Aorta (tissue), 5 donors: ENCODE measurements at places on chromosomes 12 and 14. TPM values are rescaled to one million over a fixed set of nuclear protein-coding genes. Genes with fewer than 3 reads are reported as not detected.

Gene PLD4
- total RNA-seq = 1.7 TPM

Gene DDN
- not detected for total RNA-seq

Gene GDF11
- 9.4 TPM for total RNA-seq

Gene C14orf39
- total RNA-seq = not detected

Gene NEUROD4
- total RNA-seq = not detected

Gene KRT75
- total RNA-seq = not detected

Gene TOMM20L
- not detected for total RNA-seq

Gene OTX2
- not detected for total RNA-seq

- peak; percentile 74 for DNase-seq
Observed at GRCh38 chr12:50103767-50104321, at the start of gene GPD1. Gene GPD1, plus strand, starts transcription at chr12:50104008. Its CDS starts 43 bp downstream, at chr12:50104051.

- DNase-seq = no peak
Observed at GRCh38 chr12:111249018-111249370, 119.9 kb downstream of the PHETA1 start.

GRCh38 chr14:73324533-73324932 lies 87.2 kb downstream of the PAPLN start:
- no peak for DNase-seq

GRCh38 chr14:76957224-76957891 lies 71.2 kb downstream of the IRF2BPL start:
- DNase-seq = no peak

- DNase-seq = no peak
Observed at GRCh38 chr12:62640910-62641448, 174.4 kb downstream of the MON2 start.

DNA sequence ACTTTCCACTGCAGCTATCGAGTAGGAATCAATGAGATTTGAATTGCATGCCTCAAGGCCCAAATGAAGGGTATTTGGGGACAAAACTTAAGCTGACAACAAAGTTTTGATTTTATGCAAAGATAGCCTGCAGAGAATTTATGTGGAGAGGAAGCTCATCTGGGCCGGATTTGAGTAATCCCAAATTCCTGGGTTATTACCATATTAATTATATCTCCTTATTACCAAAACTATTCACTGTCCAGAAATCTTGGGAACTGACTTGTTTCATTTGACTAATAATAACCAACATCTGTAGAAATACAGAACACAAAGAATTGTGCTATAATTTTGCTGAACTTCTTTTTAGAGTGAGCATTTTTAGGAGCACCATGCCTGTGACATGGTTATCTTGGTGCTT lies 70.4 kb downstream of the KITLG start:
- no peak for DNase-seq

DNA sequence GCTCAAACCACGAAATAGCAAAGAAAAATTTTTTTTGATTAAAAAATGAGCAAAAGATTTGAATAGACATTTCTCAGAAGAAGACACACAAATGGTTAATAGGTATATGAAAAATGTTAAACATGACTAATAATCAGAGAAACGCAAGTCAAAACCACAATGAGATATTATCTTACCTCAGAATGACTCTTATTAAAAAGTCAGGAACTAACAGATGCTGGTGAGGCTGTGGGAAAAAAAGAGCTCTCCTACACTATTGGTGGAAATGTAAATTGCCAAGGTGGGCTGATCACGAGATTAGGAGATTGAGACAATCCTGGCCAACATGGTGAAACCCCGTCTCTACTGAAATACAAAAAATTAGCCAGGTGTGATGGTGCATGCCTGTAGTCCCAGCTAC lies 315.5 kb upstream of the FLRT2 start:
- DNase-seq = no peak

DNA sequence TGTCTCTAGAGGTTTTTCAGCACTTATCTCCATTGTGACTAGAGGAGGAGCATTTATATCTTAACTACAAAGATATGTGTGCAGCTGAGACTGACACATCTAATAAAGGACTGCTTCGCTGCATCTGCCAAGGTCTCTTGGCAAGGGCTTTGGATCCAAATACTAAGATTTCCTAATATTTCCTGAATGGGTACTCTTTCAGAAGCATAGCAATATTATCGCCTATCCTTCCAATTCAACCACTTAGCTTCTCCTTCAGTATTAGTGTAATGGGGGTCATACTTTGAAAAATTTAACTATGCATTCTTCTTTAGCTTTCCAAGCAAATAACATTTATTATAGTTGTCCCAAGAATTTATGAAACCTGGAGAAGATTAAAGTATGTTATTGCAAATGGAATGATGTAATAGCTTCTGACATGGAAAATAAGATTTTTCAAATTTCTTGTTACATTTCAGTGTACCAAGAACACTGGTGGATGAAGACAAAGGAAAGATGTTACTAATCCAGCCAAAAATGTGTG lies 243.0 kb upstream of the PDE3A start:
- no peak for DNase-seq

GRCh38 chr12:79187032-79187431 lies 322.5 kb downstream of the SYT1 start:
- DNase-seq = no peak

DNA sequence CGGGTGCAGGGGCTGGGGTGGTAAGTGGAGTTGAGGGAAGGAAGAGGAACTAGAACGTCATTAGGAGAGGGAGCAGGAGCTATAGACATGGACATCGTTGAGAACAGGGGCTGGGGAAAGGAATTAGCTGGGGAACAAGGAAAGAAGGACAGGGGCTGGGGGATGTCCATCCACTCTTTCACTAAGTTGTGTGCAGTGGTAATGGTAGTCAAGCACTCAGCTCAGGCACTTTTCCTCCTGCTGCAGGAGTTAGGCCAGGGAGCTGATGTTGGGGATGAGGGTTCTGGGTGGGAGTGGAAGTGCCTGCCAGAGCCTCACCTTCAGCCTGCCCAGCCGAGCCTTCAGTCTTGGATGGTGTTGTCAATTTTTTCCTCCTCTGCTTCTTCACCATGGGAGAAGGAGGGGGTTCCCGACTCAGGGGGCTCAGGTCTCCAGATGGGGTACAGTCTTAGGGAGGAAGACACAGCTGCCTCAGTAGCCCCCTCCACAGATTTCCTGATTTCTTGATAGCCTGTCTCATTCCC lies 9.2 kb downstream of the AGAP2 start:
- DNase-seq = no peak

GRCh38 chr12:6694701-6695100 lies 5.5 kb upstream of the ZNF384 start:
- no peak for DNase-seq

- peak; percentile 28 for DNase-seq
Observed at GRCh38 chr14:104557086-104557485, 22.5 kb upstream of the C14orf180 start.

DNA sequence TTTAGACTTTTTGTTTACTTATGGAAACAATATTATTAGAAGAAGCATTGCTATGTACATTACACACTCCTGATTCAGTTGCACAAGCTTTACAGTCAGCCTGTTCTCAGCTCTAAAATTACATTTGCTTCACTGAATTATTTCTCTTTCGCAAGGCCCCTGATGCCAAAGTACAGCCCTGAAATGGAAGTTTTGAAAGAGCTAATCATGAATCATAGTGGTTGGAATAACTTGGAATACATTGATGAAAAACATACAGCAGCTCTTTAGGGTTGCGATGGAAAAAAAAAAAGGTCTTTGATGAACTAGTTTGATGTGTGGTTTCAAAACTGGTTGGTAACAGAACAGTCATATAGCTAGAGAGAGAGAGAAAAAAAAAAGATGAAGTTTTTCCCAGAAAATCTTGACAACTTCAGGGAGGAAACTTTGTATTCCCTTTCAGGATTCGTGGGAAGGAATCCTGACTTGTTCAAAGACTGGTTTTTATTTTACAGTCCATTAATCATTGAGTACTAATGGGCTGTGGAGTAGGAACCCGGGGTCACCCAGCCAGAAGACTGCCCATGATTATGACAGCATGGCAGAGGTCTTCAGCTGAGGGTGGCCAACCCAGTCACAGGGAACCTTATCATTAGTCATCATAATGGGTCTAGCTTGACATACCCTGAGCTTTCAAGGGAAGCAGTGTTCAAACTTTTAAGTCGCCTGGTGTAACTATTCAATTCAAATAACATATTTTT lies 460.1 kb downstream of the NAV3 start:
- DNase-seq = no peak

DNA sequence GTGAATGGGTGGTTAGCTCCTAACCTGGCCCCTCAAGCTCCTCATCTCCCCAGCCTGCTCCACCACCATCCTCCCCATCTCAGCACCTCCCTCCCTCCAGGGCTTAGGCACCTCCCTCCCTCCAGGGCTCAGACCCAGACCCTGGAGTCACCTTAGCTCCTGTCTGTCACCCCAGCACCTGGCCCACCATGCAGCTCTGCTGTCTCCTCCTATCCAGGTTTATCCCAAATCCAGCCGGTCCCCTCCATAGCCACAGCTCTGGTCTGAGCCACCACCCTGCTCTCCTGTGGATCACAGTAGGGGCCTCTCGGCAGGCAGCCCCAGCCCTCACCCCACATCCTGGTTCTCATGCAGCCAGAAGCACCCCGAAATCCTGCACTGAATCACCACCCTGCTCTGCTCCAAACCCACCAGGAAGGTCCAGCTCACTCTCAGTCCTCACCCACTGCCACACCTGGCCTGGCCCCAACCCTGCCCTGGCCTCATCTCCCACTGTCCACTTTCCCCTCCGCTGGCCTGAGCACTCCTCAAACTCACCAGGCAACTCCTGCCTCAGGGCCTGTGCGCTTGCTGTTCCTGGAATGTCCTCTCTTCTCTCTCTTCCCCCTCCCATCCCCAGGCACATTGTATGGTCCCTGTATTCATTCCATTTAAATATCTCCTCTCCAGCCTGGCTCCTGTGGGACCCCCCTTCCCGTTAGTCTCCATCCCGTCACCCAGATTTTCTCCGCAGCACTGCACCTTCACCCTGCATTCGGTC lies 62.6 kb downstream of the DIO3 start:
- no peak for DNase-seq

DNA sequence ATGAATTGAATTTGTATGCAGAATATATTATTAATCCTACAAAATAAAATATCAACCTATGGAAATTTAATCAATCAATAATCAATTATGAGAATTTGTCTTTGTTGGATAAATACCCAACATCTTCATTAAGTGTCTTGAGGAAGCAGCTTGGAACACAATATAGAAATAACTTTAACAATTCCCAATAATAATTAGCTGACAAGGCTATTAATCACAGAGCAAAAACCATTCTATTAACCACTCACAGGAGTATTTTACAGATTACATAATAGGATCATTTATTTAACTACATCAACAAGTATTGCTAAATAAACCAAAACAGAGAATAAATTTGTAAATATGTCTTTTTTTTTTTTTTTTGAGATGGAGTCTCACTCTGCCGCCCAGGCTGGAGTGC lies 190.3 kb downstream of the CEP128 start:
- no peak for DNase-seq

- no peak for DNase-seq
Observed at GRCh38 chr12:62785941-62786559, 148.9 kb downstream of the PPM1H start.

- no peak for DNase-seq
Observed at GRCh38 chr12:45433441-45433868, 217.6 kb downstream of the ANO6 start.

- no peak for DNase-seq
Observed at GRCh38 chr12:104957719-104958000, 430 bp downstream of the SLC41A2 start.

- DNase-seq = no peak
Observed at GRCh38 chr14:98018628-98019027, 1221.4 kb downstream of the VRK1 start.

DNA sequence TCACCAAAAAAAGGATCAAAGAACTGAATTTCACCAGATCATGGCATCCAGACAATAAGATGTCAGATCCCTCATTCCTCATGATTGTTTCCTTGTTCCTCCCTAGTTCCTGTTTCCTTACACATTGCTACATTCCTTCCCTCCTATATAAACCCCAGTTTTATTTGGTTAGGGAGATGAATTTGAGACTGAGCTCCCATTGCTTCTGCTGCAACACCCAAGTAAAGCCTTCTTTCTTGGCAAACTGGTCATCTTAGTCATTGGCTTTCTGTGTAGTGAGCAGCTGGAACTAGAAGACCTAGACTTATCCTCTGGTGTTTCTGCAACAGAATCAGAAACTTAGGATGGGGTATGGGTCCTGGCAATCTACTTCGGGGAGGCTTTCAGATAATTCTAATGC lies 217.9 kb downstream of the NOVA1 start:
- no peak for DNase-seq

DNA sequence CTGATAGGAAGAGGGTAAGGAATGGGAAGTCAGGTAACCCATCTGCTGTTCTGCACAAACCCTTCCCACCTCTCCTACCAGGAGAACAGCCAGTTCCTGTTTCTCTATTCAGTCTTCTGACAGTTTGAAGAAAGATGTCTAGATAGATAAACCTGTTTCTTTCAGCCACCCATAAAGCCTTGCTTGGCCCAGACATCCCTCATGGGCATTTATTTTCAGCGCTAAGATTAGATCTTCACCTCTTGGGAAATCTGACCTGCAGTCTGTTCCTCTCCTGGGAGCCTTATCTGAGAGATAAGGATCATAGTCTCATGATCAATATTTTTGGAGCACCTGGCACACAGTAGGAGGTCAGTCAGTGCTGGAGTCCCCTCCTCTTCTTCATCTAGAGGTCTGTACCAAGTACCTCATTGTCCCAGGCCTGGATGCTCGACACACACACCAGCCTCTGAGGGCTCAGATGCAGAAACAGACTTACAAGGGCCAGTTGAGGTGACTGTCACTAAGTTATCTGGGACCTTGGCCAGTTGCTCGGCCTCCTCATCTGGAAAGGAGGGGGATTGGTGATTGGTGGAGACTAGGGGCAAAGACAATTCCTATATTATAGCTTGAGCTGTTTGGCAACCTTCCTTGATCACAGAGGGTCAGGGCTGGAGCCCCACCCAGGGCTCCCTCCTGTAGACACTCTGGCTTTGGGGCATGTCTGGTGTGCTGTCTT lies 18.2 kb downstream of the ACVRL1 start:
- DNase-seq = no peak

DNA sequence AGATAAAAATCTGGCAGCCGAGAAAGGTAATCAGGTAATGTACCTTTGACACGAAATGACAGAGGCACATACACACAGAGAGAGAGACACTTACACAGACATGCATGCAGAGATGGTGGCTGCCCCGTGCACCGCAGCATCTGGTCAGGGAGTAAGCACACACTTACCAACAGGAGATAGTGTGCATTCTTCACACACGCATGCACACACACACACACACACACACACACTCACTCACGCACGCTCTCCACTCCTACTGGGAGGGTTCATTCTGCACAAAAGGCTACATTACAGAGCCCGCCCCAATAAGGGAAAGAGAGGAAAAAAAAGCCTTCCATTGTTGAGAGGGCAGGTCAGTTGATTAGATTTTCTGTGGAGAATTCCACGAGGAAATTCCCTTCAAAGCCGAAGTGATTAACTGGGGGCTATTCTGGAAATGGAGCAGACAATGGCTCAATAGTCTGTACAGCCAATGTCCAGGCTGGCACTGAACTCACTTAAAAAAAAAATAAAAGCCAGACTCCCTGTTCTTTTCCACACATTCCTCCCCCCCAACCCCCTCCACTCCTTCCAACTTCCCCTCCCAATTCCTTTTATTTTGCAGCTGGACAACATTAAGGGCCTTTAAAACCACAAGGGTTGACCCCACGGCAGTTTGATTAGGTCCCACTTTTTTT lies 1.4 kb upstream of the SOX5 start:
- DNase-seq = no peak

- no peak for DNase-seq
Observed at GRCh38 chr12:58117201-58117600, 175.8 kb downstream of the ATP23 start.
